ENCODE measurements at places on chromosomes 11 and 22. TPM values are rescaled to one million over a fixed set of nuclear protein-coding genes. Genes with fewer than 3 reads are reported as not detected.

DNA sequence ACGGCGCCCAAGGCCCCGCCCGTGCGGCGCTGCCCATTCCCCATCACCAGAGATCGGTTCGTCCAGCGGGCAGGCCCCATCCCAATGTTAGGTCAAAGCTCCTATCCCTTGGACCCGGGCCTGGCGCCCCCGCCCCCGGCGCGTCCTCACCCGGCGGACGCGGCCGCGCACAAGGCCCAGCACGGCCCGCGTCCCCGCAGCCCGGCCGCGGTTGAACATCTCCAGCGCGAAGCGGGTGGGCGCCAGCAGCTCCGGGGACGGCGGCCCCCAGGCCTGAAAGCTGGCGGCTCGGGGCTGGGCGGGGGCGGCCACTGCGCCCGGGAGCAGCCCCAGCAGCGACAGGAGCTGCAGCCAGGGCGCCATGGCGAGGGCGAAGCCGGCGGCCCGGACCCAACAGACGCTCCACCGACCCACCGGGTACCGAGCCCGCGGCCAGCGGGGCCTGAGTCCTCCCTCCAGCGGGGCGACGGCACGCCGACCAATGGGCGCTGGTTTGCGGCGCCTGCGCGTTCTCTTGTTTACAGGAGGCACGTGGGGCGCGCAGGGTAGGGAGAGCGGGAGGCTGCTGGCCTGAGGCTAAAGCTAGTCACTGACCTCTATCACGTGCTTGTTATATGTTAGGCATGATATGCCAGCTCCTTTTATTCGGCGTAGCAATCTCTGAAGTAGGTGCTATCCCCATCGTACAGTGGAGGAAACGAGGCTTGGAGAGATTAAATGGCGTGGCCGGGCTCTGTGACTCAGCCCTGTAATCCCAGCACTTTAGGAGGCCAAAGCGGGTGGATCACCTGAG is at the start of gene CTSF:
Gene CTSF, minus strand, starts transcription at position 483 of the 793 bp plus-strand sequence. Its CDS starts 120 bp downstream, at position 363.
- peak; percentile 68 for DNase-seq

Gene GRM5
- not detected for total RNA-seq

DNA sequence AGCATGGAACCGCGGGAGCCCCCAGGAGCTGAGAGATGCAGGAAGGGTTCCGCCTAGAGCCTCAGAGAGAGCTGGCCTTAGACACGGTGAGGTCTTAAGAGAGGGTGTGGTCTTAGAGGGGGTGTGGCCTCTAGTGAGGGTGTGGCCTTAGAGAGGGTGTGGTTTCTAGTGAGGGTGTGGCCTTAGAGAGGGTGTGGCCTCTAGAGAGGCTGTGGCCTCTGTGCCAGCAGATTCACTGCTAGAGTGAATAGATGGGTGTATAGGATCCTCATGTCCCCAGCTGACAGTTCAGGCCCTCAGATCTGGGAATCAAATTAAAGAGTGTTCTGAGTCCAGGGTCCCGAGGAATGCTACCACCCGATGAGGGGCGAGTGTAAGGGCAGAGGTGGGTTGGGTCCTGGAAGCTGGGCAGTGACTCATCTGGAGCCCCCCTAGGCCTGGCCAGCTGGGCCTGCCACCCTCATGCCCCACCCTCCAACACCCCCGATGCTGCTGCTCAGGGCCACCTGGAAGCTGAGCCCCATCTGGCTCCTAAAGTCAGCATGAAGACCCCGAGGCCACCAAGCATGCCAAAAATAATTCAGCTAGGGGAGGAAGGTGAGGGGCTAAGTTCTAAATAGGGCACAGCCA is 49.5 kb downstream of the IGF2 start:
- DNase-seq, result no peak

DNA sequence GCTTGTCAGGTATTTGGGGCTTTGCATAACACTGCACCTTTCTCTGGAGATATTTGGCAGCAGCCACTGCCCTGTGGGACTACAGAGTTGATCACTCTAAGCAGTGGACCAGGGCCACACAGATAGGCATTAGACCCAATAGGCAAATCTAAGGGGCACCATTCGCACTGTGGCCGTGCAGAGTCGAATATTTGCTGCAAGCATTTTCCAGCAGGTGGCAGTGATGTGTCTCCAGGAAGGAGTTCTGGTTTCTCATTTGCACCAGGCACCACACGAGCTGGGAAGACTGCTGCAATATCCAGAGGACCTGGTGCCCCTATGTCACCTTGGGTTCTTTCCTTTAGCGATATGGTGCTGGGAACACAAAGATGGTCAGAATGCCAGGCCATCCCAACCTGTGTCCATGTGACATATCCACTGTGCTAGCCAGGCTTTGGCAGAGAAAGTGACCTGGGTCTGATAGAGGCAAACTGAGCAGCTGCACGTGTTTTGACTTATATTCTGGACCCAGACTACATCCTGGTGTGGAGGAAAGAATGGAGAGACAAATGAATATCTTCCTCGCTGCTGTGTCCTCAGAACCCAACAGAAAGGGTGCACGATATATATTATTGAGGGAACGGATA is 318.7 kb downstream of the BUD13 start:
- no peak for DNase-seq
